Activated naive CD4-positive, alpha-beta T cell treated with anti-CD3 and anti-CD28 coated beads, Interleukin-2, amount 50 U/mL, for 16 hours (primary cell): ENCODE measurements at places on chromosomes 3 and 15.

- DNase-seq: peak; percentile 61
Observed at GRCh38 chr3:129278966-129279906, 566 bp downstream of the HMCES start.

DNA sequence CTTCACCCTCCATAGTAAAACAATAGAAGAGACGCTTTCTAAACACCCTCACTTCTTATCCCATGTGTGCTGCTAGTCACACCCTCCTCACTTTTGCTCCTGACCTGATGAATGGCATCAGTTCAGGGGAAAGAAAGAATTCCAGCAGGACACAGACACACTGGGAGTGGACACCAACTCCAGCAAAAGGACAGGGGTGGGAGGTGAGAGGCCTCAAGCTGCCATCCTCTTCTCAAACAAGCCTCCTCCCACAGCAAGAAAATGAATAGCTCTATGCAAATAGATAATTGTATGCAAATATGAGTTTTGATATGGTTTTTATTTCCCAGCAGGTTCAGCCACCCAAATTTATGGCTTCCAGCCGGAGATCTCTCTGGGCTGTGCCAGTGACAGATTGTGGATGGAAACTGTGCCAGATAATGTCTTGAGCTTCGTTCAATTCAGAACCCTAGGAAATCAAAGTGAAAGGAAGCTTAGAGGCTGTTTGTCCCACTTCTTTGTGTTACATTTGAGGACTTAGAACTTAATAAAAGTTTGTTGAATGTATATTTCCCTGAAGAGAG lies 209.3 kb upstream of the PPP2R3A start:
- no peak for DNase-seq

DNA sequence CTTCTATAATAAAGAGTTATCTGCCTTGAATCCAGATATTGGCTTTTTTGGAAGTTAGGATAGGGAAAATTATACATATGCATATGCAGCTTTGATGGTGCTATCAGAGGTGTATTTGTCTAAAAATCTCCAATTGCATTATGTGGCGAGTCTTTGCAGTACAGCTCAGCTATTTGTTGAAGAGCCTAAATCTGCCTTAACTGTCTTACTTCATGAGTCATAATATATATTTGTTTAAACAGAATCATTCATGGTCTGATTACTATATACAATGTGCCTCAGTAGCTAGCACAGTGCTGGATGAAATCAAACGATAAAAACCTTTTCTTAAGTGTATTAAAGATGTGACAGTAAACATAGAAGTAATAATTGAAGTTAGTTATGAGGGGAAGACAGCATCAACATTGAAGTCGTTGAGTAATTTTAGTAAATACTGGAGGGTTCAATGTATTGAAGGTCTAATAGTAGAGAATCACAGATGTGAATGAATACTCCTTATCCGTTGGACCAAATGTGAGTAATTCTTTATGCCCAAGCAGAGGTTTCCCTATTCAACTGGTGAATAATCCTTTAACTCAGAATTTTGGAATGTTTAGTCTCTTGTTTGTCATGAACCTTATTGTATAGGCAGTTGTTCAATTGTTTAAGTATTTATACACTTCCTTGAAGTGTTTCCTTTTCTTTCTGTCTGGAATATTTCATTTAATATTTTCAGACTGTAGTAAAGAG lies 74.8 kb upstream of the NAALADL2 start:
- DNase-seq: no peak

DNA sequence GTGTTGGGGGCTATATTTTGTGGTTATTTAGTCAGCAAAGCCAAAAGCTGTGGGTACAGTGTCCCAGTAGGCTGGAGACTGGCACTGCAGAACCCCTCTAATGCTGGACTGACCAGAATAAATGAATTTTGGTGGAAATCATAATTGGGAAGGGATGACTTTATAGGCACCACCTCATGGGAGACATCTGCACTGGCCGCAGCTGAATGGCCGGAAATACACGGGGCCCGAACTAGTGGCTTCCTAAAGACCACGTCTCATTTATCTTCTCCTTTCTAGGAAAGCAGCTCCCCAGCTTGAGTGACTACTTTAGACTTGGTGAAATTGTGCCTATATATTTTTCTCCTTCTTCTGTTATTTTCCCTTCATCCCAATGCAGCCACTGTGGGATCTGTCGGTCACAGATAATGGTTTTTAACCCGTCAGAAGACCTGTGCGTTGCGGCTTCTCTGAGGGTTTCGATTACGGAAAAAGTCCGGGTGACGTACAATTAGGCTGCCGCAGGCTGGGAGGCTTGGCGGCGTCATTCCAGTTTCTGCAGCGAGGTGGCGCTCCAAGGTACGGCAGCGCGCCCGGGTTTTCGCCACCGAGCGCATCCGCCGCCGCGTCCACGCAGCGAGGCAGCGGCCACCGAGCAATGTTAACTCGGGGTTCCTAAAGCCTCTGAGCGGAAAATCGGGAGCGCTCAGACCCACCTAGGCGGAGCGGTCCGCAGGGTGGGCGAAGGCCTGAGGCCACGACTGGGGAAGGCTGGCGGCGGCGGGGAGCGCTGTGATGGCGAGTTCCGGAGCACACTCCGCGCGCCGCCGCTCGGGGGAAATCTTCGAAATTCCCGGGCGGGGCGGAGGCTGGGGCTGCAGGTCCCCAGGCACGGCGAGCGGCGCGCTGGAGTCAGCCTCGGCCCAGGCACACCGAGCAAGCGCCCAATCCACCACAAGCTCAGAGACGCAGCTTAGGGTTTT lies 26.3 kb downstream of the NR2F2 start:
- peak; percentile 66 for DNase-seq

DNA sequence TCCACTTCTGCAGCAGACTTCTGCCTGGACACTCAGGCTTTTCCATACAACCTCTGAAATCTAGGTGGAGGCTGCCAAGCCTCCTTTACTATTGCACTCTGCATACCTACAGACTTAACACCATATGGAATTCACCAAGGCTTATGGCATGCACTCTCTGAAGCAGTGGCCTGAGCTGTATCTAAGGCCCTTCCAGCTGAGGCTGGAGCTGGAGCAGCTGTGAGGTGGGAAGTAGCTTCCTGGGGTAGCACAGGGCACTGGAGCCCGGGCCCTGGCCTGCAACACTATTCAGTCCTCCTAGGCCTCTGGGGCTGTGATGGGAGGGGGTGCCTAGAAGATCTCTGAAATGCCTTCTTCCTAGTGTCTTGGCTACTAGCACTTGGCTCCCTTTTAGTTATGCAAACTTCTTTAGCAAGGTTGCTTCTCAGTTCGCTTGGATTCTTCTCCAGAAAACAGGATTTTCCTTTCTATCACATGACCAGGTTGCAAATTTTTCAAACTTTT lies 186.6 kb upstream of the RORA start:
- DNase-seq: no peak

DNA sequence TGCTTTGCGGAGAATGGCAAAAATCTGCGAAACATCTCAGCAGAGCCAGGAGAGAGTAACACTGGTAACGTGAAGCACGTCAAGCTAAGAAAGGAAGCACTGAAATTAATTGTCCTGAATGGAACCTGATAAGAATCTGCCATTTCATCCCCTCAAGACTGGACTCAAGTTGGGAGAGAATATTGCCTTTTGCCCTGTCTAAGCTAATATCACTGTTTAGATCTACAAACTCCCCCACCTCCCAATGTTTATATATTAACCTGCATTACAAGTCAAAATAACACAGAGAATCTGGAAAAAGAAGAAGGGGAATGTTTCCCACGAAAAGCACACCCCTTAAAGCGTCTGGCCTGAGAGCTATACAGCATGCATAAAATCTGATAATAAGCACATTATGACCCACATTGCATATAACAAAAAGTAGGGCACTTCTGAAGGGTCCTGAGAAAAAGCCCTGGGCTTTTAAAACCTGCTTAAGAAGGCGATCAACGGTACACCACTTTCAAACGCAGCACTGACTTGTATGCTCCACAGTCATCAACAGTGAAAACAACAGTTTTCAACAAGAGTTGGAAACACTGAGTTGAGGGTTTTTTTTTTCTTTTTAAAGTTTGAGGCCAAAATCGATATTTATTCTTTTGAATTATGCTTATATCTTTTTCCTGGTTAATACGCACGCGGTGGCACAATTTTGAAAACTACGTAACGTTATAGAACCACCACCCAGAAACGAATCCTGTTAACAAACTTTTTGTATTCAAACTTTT lies 1.4 kb upstream of the KAT2B start:
- DNase-seq: no peak

DNA sequence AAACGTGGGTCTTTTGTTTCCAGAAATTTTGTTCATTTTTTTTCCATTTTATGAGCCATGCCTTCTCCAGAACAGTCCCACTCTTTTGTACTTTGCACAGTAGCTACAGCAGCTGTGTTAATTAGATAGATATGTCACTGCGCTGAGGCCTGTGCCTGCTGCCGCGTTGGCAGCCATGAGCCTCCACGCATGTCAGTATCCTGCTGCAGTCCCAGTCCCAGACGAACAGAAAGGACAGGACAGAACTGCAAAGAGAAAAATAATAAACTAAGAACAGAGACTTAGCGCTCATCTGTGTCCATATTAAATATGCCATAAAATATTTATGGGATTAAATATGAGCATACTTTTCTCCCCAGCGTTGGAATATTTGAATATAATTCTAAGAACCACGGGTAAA lies 442.4 kb upstream of the RARB start:
- no peak for DNase-seq

DNA sequence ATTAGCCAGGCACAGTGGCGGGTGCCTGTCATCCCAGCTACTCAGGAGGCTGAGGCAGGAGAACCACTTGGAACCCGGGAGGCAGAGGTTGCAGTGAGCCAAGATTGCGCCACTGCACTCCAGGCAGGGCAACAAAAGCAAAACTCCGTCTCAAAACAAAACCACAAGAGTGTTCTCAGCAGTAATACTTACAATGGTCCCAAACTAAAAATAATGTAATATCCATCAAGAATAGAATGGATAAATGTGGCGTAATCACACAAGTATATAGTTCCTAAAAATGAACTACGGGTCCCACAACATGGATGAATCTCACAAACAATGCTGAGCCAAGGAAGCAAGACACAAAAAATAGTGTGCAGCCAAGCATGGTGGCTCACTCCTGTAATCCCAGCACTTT lies 39.2 kb downstream of the STAG1 start:
- no peak for DNase-seq

- no peak for DNase-seq
Observed at GRCh38 chr3:99624496-99625236, 13.7 kb upstream of the COL8A1 start.

DNA sequence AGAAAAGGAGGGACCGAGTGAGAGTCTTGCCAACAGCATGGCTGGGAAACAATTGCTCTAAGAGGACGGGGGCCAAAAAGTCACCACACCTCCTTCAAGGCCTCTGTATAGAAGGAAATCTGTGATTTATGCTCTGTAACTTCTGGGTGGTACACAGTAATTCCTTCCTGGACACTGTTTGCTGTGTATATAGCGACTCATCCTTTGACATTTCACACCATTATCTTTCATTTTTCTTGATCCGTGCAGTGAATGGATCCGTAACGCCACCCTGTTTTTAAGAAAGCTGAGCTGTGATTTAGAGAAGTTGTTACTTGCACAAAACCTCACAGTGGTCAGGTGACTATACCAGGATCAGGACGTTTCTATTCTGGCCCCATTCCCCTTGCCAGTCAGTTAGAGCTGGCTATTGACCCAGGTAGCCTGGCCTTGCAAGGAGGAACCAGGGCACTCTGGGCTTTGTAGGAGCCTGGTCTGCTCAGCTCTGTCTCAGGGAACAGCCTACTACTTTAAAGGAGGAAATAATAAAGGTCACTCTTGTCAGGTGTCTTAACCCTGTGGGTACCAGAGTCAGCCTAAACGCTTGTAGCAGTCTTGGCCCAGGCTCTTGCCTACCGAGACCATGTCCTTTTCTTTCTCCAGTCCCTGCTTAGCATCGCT lies 86.5 kb upstream of the MYZAP start:
- no peak for DNase-seq

DNA sequence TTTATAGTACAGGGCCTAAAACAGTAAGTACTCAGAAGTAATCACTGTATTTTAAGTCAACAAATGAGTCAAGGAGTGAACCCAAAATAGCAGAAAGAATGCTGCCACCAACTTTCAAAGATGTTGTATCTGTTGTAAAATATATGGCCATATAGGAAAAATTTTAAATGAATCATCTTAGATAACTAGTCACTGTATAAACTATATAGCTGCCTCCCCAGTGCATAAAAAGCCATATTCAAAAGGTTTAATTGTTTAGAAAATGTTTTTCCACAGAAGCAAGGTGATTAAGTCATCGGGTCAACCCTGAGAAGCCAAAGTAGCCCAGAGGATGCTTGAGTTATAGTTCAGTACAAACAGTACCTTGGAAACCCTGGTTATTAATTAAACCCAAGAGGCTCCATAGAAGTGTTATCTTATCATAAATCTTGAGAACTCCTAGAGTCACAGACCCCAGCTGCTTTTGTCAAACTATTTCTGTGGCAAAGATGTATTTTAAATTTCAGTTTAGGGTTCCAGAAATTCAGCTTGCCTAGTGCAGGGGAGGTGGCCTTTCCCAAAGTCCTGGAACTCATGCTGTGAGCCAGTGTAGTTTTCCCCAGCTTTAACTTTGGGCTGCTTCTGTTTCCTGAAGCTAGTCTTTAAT lies 39.2 kb downstream of the MBNL1 start:
- no peak for DNase-seq

- DNase-seq: peak; percentile 23
Observed at GRCh38 chr3:71955240-71956068, 170.5 kb upstream of the PROK2 start.

DNA sequence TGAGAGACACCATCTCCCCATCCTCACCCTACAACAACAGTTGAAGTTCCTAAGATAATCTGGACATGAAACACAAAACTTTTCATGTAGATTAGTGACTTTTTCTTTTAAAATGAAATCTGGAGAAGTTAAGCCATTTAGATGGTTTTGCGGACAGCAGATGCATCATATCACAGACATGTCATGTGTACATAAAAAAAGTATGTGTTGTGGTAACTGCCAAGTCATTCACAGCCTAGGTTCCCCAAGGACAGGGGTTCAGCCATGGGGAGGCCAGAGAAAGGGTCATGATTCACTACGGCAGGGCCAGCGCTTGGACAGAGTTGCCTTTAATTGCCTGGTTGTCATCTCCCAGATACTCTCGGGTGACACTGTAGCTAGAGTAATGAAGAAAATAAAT lies 163.2 kb downstream of the PDZRN3 start:
- DNase-seq: no peak

- no peak for DNase-seq
Observed at GRCh38 chr3:52108302-52109232, 45.7 kb downstream of the POC1A start.

DNA sequence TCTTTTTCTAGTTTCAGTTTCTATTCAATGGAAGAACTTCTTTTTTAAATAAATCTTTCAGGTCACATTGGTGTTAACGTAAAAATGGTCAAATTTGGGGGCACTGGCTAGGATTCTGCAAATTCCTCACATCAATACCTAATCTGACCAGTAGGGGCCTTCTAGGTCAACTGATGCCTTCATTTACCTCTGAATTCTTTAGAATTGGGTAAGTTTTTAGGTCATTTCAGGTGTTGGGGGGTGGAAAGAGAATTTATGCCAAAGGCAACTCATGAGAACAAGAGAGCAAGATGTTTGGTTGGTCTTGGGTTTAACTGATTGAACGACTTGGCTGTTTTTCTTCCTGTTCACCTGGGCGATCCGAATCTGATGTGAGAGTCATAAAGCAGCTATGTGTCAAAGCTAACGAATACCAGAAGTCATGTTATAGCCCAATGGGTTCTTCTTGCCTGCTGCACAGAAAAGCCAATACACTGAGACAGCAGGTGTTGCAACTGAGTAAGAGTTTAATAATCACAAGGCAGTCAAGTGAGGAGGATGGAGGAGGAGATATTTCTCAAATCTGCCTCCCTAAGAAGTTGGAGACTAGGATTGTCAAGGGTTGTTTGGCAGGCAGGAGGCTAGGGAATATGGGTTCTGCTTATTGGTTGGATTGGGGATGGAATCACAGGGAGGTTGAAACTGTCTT lies 15.3 kb downstream of the LRRC49 start:
- DNase-seq: no peak

- DNase-seq: no peak
Observed at GRCh38 chr3:64340641-64341101, 115.4 kb upstream of the PRICKLE2 start.
